Progenitor cell of endocrine pancreas (in vitro differentiated cells): ENCODE measurements at places on chromosomes 12 and 14. TPM values are rescaled to one million over a fixed set of nuclear protein-coding genes. Genes with fewer than 3 reads are reported as not detected.

Gene CEBPE
- not detected in 2 replicates for total RNA-seq

Gene CELA1
- total RNA-seq, result not detected in 2 replicates

Gene RNASE3
- total RNA-seq, result not detected in 2 replicates

Gene TBX3
- 16.3 and 22.7 TPM in 2 replicates for total RNA-seq

DNA sequence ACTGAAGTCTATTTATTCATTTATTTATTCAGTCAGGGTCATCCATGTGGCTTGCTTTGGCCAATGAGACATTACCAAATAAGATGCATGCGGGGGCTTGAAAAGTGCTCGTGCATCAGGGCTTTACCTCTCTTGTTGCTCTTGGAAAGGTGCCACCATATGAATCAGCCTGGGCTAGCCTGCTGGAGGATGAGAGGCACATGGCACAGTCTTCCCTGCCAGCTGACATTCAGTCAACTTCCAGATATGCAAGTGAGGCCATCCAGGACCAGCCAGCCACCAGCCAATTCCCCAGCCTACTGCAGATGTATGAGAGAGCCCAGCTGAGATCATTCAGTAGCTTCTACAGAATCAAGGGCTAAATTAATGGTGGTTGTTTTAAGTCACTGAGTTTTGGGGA is 105.2 kb upstream of the RPH3A start:
- no peak for DNase-seq
- no peaks in the 10 kb centered on the region for H3K36me3 ChIP-seq
- peaks cover 40% of the 10 kb centered on the region for H3K27me3 ChIP-seq
- no peak overlapping the region for H3K27ac ChIP-seq
- H3K4me3 ChIP-seq, result no peak overlapping the region

DNA sequence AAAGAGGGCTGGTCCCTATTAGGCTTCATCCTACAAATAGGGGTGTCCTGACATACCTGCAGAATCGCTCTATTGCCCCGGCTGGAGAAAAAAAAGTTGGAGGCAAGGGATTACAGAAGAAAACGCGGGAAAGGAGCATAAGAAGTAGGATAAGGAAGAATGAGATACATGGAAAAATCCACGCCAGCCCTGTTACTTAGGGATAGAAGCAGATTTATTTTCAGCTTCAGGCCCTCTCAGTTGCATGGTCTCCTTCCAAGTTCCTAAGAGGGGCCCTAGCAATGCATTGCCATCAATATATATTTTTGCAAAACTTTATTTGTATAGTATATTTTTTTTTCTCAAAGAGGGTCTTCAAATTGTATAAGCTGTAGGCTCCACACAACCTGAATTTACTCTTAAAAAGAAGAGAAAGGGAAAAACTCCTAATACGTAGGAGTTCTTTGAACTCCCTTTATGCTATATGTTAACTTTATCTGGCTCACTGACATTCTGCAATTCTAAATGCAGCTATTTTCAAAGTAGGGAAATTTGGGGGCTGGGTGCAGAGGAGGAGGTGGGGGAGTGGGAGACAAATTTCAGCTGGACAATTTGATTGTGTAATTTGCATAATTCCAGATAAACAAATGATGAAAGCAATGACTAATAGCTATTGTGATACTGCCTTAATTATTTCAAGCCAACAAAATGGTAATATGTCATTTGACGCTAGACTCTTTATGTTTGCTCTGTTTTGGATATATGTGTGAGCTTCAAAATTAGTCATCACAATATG is 137.7 kb upstream of the TRHDE start:
- no peaks in the 10 kb centered on the region for H3K27me3 ChIP-seq
- H3K36me3 ChIP-seq, result no peaks in the 10 kb centered on the region
- no peak for DNase-seq
- H3K4me3 ChIP-seq, result no peak overlapping the region

GRCh38 chr12:81360916-81361315 is 283.0 kb downstream of the ACSS3 start:
- no peak for DNase-seq
- no peak overlapping the region for H3K27ac ChIP-seq
- H3K27me3 ChIP-seq, result no peaks in the 10 kb centered on the region
- no peak overlapping the region for H3K4me3 ChIP-seq
- no peaks in the 10 kb centered on the region for H3K4me1 ChIP-seq

DNA sequence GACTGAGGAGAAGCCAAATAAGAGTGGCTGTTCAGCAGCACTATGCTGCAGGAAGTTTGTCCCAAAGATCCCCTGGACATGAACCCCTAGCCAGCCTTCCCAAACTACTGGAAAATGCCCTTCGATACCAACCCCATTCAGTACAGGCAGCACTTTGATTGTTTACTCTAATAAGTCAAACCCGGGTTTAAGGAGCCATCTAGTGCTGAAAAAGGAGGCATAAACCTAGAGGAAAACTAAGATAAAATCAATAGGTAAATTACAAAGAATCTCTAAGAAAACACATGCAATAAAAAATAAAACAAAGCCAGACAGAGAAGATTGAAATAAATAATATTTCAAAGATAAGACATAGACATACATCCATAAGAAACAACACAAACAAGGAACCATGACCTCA is 771.6 kb downstream of the RPS29 start:
- no peak overlapping the region for H3K27ac ChIP-seq
- no peak for DNase-seq
- no peak overlapping the region for H3K4me3 ChIP-seq
- H3K36me3 ChIP-seq, result no peaks in the 10 kb centered on the region

- H3K27me3 ChIP-seq, result no peaks in the 10 kb centered on the region
- no peak overlapping the region for H3K27ac ChIP-seq
- no peaks in the 10 kb centered on the region for H3K4me1 ChIP-seq
- H3K36me3 ChIP-seq, result no peaks in the 10 kb centered on the region
- no peak overlapping the region for H3K4me3 ChIP-seq
- DNase-seq, result no peak
Measured at GRCh38 chr12:47356129-47356700, 276.5 kb upstream of the AMIGO2 start.

DNA sequence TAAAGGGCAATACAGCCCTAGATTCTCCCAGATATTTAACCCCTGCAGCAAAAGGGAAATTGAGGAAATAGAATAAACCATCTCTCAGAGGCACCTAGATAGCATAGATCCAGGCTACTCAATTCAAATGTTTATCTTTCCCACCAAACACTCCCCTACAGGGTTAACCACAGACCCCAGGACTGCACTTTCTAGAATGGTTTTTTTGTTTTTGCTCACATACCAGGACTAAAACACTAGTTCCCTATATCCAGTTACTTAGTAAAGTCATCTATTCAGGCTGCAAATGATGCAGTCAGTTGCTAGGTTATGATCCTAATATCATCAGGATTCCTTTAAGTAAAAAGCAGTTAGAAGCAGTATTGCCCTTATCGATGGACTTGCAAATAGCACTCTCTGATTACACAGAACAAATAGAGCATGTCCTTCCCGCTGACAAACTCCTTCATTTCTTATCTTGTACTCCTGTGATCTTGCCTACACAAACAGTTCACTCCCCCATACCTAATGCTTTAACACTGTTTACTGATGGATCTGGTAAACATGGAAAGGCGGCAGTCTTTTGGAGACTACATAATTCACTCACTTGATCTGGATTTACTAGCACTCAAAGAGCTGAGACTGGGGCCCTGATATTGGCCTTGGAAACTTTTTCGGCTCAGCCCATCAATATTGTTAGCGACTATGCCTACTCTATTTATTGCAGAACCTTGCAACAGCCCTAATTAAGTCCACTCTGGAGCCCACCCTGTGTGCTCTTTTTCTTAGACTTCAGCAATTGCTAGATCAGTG is 257.2 kb upstream of the DIO2 start:
- peaks cover 12% of the 10 kb centered on the region for H3K4me1 ChIP-seq
- H3K36me3 ChIP-seq, result peaks cover 14% of the 10 kb centered on the region
- H3K27ac ChIP-seq, result no peak overlapping the region
- H3K4me3 ChIP-seq, result no peak overlapping the region
